ENCODE measurements at places on chromosomes 1 and 21. TPM values are rescaled to one million over a fixed set of nuclear protein-coding genes. Genes with fewer than 3 reads are reported as not detected.

The POU2F1 gene
- 3.7 TPM for total RNA-seq

The FAM151A gene
- not detected for total RNA-seq

The FLG2 gene
- not detected for total RNA-seq

The ADGRB2 gene
- 0.20 TPM for total RNA-seq

The ADGRL2 gene
- 16.3 TPM for total RNA-seq

The HPDL gene
- 0.60 TPM for total RNA-seq

The FCRL1 gene
- total RNA-seq: not detected

Measured in lung microvascular endothelial cell (primary cell).